ENCODE measurements at places on chromosomes 5 and 9. TPM values are rescaled to one million over a fixed set of nuclear protein-coding genes. Genes with fewer than 3 reads are reported as not detected.

GRCh38 chr5:158942217-158942616, 157.5 kb downstream of the EBF1 start:
- no peak for DNase-seq

- DNase-seq, result no peak
These were observed 22.0 kb downstream of the ABCA1 start for GRCh38 chr9:104905931-104906330.

DNA sequence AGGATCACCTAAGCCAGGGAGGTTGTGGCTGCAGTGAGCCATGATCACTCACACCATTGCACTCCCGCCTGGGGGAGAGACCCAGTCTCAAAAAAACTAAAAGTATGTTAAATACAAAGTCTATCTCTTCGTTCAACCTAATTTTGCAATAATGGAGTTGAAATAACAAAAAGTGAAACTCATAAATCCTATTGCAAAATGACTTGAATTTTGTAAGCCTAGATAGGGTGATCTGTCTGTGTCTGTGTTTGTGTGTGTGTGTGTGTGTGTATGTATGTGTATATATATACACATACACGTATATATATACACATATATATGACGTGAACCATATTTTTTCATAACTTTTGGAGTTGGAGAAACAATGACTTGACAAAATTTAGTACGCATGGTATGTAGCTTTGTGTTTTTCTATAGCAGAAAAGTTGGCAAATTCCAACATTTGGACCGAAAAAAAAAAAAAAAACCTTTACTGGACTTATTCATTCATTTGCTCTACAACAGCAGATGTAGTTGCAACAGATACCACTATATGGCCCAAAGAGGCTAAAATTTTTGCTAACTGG, 76.9 kb upstream of the CDH6 start:
- DNase-seq, result no peak

Gene PHF24
- not detected for total RNA-seq

Gene SUSD3
- total RNA-seq, result not detected
